CD4-positive, alpha-beta T cell treated with Interleukin-17A for 1 hour (primary cell): ENCODE measurements at places on chromosomes 4 and X.

- DNase-seq = no peak
Measured at GRCh38 chrX:124725502-124725901, 379.1 kb downstream of the SH2D1A start.

- DNase-seq = peak; percentile 56
Measured at GRCh38 chr4:40124690-40125089, 68.0 kb downstream of the N4BP2 start.

GRCh38 chrX:25004485-25005032 lies 11.2 kb downstream of the ARX start:
- no peak for DNase-seq

- no peak for DNase-seq
Measured at GRCh38 chrX:154661170-154661569, 7.8 kb upstream of the CTAG2 start.

GRCh38 chr4:138045036-138045435 lies 197.1 kb downstream of the SLC7A11 start:
- DNase-seq = no peak

DNA sequence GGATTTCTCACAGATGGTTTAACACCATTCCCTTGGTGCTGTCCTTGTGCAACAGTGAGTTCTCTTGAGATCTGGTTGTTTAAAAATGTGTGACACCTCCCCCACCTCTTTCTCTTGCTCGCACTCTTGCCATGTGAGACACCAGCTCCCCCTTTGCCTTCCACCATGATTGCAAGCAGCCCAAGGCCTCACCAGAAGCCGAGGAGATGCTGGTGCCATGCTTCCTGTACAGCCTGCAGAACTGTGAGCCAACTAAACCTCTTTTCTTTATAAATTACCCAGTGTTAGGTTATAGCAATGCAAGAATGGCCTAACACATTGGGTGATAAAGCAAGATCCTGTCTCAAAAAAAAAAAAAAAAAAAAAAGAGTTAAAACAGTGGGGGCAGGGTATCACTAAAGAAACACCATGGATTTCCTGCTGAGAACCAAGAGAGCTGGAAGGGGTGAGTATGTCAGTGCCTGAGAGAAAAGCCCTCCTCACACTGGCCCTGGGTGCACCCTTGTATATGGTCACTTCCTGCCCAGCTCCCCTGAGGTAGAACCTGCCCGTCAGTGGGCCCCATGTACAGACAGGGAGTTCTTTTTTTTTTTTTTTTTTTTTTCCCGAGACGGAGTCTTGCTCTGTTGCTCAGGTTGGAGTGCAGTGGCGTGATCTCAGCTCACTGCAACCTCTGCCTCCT lies 46.4 kb downstream of the APOO start:
- no peak for DNase-seq

GRCh38 chrX:40647307-40648197 lies at the start of gene CXorf38:
CXorf38 (minus strand) TSS chrX:40647561; CDS start chrX:40647520, 41 bp downstream.
- DNase-seq = peak; percentile 92
